HCT116 (cell line): ENCODE measurements at places on chromosomes 12 and 14. TPM values are rescaled to one million over a fixed set of nuclear protein-coding genes. Genes with fewer than 3 reads are reported as not detected.

DNA sequence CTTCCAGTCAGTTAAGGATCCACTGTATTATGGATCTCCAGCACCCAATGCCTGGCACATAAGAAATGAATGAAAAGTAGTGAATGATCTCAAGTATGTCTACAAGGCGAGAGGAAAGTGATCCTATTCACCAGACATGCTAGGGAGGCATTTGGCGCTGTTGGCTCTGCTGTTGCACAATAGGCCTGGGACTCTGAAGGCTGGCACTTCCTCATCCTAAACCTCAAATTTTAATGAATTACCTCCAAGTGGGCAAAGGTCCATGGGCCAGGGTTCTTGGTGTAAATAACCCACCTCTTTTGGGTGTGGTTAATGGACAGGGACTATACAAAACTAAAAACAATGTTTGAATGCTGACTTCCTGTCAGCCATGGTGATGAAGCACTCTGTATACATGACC is 173.4 kb upstream of the PZP start:
- no peak for DNase-seq
- H3K4me3 ChIP-seq, result no peak overlapping the region
- H3K27ac ChIP-seq, result no peak overlapping the region
- H3K27me3 ChIP-seq, result no peaks in the 10 kb centered on the region

GRCh38 chr12:117141097-117141898 is 42.1 kb upstream of the TESC start:
- no peaks in the 10 kb centered on the region for H3K27me3 ChIP-seq
- no peak overlapping the region for H3K27ac ChIP-seq
- no peak for DNase-seq
- H3K36me3 ChIP-seq, result peaks cover 8% of the 10 kb centered on the region
- no peak overlapping the region for H3K4me3 ChIP-seq
- no peaks in the 10 kb centered on the region for H3K4me1 ChIP-seq

- no peak overlapping the region for H3K27ac ChIP-seq
- no peaks in the 10 kb centered on the region for H3K36me3 ChIP-seq
- DNase-seq, result no peak
- H3K4me1 ChIP-seq, result no peaks in the 10 kb centered on the region
- H3K27me3 ChIP-seq, result no peaks in the 10 kb centered on the region
These were observed 1.8 kb downstream of the FLRT2 start for GRCh38 chr14:85531587-85532373.

Gene CCER1
- not detected for total RNA-seq

- no peak overlapping the region for H3K4me3 ChIP-seq
- DNase-seq, result no peak
- H3K36me3 ChIP-seq, result no peaks in the 10 kb centered on the region
- H3K4me1 ChIP-seq, result no peaks in the 10 kb centered on the region
- H3K27ac ChIP-seq, result no peak overlapping the region
These were observed 31.5 kb upstream of the GTF2A1 start for GRCh38 chr14:81252278-81252677.

DNA sequence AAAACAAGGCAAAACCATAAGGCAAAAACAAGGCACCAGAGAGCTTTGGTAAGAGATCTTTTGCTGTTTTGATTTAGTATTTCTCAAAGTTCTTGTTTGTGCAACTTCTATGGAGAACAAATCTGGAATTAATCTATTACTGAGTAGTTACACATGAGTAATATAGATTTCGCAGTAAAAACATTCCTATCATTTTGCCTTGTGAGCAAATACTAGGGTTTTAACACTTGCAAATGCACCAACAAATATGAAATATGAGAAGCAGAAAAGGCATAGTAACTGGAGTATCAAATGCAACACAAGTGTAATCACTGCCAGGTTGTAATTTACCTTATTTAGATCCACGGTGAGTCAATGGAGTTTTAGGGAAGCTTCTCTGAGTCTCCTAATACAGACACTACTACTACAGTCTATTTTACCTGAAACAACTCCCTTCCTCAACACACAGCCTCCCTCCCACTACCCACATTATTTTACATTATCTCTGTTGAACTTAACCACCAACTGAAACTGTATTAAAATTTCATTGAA is 324.1 kb downstream of the FLRT2 start:
- no peaks in the 10 kb centered on the region for H3K36me3 ChIP-seq
- H3K27me3 ChIP-seq, result no peaks in the 10 kb centered on the region
- DNase-seq, result no peak

Gene GALNT9
- 2.6 TPM for total RNA-seq

Gene SERPINA4
- total RNA-seq, result 0.17 TPM

Gene WNT5B
- total RNA-seq, result 0.52 TPM

DNA sequence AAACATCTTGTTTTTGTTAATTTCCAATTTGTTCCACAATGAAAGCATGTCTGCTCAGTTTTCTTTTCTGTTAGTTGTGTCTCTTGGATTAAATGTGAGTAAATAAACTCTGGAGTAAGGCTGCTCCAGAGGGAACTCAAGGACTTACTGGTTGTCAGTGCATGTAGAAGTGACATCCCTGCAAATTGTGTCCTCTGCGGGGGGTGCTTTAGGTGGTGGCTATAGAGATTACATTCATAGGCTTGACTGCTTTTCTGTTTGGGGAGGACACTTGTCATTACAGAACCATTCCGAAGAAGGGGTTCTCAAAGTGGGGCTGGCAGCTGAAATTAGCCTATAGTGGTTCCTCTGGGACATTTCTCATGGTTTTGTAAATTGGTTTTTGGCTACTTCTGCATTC is 8.8 kb downstream of the TMTC2 start:
- no peak overlapping the region for H3K27ac ChIP-seq
- H3K36me3 ChIP-seq, result no peaks in the 10 kb centered on the region
- DNase-seq, result no peak
- H3K4me3 ChIP-seq, result no peak overlapping the region
- no peaks in the 10 kb centered on the region for H3K27me3 ChIP-seq

DNA sequence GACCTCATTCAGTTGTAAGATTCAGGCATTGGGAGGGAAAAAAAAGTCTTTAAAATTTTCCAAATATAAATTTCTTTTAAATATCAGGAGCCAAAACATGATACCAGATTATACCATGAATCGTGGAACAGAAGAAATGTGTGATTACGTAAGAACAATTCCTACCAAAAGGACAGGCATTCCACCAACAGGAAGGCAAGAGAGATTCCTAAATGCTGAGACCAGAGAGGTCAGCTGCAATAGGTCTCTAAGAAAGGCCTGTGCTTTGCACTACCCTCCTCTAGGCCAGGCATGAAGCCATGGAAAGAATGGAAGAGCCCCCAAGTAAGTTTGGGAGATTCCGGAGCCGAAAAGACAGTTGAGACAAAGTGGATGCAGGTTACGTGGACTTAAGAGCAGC is 83.7 kb downstream of the PTGER2 start:
- no peak for DNase-seq
- H3K36me3 ChIP-seq, result no peaks in the 10 kb centered on the region
- no peaks in the 10 kb centered on the region for H3K27me3 ChIP-seq
- no peak overlapping the region for H3K4me3 ChIP-seq
- no peaks in the 10 kb centered on the region for H3K4me1 ChIP-seq

DNA sequence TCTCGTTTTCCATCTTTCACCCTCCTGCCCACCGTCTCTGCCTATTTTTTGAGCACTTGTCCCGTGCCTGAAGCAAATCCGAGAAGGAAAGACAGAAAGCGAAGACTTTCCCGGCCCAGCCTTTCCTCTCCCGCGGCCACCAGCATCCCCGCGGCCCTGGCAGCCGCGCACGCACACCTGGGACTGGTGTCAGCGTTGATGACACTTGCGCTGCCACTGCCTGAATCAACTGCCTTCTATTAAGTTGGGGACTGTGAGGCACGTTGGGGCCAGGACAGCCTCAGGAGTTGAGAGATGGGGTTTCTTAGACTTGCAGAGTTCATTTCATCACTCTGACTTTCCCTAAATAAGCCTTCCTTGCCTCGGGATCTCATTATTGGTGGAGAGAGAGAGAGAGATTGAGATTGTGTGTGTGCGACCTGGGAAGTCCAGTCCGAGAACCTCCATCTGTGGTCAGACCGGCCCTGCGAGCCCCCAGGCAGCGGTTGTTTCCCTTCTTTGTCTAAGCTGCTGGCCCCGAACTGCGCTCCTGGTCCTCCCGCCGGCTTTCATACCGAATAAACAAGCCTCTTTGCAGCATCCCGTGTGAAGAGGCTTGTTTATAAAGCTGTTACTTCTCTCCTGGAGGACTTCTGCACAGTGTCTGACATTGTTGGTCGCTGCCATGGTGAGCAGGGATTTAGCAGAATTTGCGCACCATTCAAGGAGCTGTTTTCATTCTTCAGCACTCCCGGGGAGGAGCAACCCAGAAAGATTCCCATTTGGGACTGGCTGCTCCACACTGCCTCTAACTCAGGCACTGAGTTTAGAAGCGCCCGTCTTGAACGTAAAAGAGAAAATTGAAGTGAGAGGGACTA is 1.5 kb downstream of the PDZRN4 start:
- H3K4me3 ChIP-seq, result no peak overlapping the region
- no peak overlapping the region for H3K27ac ChIP-seq
- no peaks in the 10 kb centered on the region for H3K4me1 ChIP-seq
- no peak for DNase-seq

DNA sequence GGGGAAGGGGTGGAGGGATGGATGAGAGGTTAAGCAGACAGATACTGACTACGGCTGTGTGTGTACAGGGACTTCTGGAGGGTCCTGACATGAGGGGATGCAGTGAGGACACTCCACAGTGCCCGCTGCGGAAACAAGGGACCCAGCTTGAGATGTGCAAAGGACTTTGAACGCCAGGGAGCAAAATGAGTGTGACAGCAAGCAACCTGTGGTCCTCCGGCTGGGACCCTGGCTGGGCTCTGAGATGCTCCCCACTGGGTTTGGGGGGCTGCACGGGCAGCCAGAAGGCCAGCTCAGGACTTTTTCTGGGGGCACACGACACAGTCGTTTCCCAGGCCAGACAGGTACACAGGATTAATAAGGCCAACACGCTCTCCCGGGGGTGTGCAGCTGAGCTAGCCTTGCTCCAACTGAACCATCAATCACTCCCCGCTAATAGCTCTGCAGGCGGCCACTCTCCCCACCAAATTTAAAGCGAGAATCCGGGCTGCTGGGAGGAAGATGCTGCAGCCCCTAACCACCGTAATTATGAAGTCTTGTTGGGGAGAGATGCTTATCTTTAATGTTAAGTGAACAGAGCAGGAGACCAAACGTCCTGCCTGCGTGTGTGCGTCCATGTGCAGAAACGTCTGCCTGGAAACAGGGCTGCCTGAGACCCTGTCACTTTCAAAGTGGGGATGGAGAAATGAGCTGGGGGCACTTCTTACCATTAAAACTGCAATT is 51.6 kb upstream of the DLK1 start:
- no peaks in the 10 kb centered on the region for H3K36me3 ChIP-seq
- no peak overlapping the region for H3K4me3 ChIP-seq
- H3K4me1 ChIP-seq, result no peaks in the 10 kb centered on the region
- no peak for DNase-seq
- H3K27me3 ChIP-seq, result no peaks in the 10 kb centered on the region
- H3K27ac ChIP-seq, result no peak overlapping the region

DNA sequence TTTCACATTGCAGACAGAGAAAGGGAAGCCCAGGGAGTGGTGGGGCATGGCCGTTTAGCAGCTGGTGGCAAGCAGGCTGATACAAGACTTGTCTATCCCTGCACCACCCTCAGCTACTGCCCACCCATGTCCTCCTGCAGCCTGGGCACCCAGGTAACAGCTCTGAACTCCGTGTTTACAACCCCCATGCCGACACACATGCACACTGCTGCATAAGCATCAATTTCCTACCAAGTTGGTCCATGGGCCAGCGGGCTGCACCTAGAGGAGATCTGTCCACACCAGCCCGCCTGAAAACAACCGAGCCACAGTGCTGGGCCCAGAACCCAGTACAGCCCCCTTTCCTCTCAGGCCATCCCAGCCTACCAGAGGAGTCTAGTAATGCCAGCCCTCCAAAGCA is 75.9 kb upstream of the C14orf180 start:
- H3K4me1 ChIP-seq, result no peaks in the 10 kb centered on the region
- no peaks in the 10 kb centered on the region for H3K36me3 ChIP-seq
- H3K27me3 ChIP-seq, result peaks cover 10% of the 10 kb centered on the region; the same call in 1 of the 2 replicates
- H3K4me3 ChIP-seq, result no peak overlapping the region
- no peak overlapping the region for H3K27ac ChIP-seq

- DNase-seq, result no peak
- no peaks in the 10 kb centered on the region for H3K4me1 ChIP-seq
- no peak overlapping the region for H3K27ac ChIP-seq
- no peaks in the 10 kb centered on the region for H3K27me3 ChIP-seq
These were observed 2.8 kb upstream of the TSPAN8 start for GRCh38 chr12:71160585-71160984.

- H3K27ac ChIP-seq, result no peak overlapping the region
- H3K4me3 ChIP-seq, result no peak overlapping the region
- H3K36me3 ChIP-seq, result no peaks in the 10 kb centered on the region
- H3K4me1 ChIP-seq, result no peaks in the 10 kb centered on the region
These were observed 7.4 kb downstream of the RFLNA start for GRCh38 chr12:124302241-124302806.

- H3K27ac ChIP-seq, result no peak overlapping the region
- H3K27me3 ChIP-seq, result no peaks in the 10 kb centered on the region
- DNase-seq, result no peak
- H3K4me3 ChIP-seq, result no peak overlapping the region
- H3K36me3 ChIP-seq, result no peaks in the 10 kb centered on the region
These were observed 1168.4 kb downstream of the TMEM121 start for GRCh38 chr14:106694638-106695393.

- no peak overlapping the region for H3K27ac ChIP-seq
- no peaks in the 10 kb centered on the region for H3K27me3 ChIP-seq
- peaks cover 18% of the 10 kb centered on the region for H3K4me1 ChIP-seq
- H3K4me3 ChIP-seq, result no peak overlapping the region
- H3K36me3 ChIP-seq, result no peaks in the 10 kb centered on the region
- DNase-seq, result peak; percentile 89
These were observed 48.2 kb upstream of the ATP2B1 start for GRCh38 chr12:89756585-89757398.

DNA sequence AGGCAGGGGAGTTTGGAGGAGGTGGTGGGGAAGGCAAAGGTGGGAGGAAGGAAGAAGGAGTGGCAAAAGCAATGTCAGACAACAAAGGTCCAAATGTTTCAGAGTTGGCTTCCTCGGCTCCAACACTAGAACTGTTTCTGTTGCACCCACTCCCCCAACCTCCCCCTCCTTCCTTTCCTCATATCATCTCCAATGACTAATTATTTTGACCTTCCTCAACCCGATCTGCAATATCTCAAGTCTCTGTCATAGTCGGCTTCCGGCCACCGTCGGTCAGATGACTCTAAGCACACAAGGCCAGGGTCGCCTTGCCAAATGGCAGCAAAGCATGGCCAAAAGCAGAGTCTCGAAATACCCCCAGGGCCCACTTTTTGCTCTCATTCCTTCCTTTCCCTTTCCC is 637.0 kb upstream of the TBX3 start:
- no peak overlapping the region for H3K27ac ChIP-seq
- no peaks in the 10 kb centered on the region; the same call in 1 of the 2 replicates for H3K27me3 ChIP-seq
- H3K4me1 ChIP-seq, result no peaks in the 10 kb centered on the region
- DNase-seq, result no peak
- no peaks in the 10 kb centered on the region for H3K36me3 ChIP-seq

DNA sequence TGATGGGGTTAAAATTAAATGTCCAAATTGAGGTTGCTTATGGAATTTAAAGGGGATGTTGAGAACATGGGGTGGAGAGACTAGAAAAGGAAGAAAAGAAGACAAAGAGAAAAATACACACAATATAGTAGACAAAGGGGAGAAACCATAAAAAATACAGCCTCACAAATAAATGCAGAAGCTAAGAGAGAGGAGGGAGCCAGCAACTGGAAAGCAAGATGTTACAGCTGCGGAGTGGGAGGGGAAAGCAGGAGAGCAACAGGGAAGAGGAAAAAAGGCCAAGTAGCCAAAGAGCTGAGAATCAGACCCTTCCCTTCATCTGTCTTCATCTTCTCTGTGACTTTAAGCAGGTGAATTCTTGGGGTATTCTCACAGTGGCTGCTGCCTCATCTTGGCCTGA is 39.7 kb upstream of the SMUG1 start:
- no peak overlapping the region for H3K4me3 ChIP-seq
- H3K4me1 ChIP-seq, result peaks cover 27% of the 10 kb centered on the region
- no peaks in the 10 kb centered on the region for H3K27me3 ChIP-seq
- DNase-seq, result no peak

GRCh38 chr14:60653701-60654161 is 4.5 kb upstream of the SIX1 start:
- no peak for DNase-seq
